ENCODE measurements at places on chromosomes 7 and 10.
A peak's percentile ranks its signal among the peaks of the same experiment; 100 is the strongest.

DNA sequence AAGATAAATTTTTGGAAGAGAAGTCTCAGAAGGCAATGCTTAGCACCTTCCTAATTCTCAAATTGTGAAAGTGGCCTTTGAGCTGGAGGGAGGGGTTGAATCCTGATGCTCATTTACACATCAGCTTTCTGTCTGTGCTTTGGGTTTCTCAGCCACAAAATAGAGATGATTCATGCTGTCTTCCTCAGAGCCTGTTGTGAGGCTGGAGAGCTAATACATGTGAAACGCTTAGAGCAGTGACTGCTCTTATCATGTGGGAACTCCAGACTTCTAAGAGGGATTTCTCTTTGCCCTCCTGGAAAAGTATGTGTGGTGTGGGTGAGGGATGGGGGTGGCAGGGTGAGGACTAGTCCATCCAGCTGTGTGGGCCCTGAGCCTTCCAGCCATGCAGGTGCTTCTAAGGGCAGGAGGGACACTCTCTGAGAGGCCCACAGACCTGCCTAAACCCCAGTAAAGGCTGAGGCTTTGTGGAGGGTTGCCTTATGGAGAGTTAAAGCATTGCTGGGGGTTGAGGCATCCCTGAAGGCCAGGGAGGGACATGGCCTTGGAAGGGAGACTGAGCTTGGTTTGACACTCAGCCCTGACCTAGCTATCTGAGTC is 4.8 kb upstream of the EVX1 start:
- DNase-seq: peak; percentile 19

DNA sequence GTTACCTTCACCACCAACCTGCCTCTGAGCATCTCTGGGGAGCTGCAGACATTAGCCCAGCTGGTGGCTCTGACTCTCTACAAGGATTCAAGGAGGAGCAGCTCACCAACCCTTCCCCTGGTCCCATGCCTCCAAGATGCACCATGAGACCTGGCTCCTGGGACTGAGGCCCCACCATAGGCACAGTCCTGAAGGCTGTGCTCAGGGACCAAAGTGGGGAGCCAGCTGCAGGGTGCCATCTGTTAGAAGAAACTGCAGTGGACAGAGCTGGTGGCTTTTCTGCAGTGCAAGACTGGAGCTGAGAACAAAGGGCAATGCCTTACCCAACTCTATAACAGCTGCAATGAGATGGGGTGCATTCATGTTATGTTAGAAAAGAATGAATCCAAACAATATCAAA is 581.6 kb downstream of the TCERG1L start:
- DNase-seq: no peak

DNA sequence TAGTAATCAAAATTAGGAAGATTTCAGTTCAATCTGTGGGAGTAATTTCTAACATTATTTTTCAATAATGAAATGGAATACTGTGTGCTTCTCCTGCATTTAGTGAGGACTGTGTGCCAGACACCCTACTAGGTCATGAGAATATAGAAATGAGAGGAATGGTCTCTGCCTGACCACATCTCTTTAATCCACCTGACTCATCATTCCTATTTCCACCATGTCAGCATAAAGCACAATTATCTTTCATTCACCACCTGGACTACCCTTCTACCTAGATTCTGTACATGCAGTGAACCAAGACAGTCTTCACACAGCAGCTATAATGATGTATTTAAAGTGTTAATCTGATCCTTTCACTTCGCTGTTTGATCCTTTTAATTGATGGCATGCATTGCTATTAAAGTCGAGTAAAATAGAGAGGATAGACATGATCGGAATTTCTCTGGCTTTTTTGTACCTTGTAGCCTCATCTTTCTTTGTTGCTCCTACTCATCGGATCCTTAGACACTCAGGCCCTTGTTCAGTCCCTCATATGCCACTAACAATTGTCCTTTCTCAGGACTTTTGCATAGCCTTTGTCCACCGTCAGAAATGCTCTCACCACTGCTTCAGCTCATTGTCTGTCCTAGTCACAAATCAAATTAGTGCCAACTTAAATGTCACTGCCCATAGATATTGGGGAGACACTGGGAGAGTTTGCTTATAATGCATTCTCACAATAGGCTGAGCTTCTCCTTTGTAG is 1037.1 kb downstream of the REEP3 start:
- DNase-seq: no peak

DNA sequence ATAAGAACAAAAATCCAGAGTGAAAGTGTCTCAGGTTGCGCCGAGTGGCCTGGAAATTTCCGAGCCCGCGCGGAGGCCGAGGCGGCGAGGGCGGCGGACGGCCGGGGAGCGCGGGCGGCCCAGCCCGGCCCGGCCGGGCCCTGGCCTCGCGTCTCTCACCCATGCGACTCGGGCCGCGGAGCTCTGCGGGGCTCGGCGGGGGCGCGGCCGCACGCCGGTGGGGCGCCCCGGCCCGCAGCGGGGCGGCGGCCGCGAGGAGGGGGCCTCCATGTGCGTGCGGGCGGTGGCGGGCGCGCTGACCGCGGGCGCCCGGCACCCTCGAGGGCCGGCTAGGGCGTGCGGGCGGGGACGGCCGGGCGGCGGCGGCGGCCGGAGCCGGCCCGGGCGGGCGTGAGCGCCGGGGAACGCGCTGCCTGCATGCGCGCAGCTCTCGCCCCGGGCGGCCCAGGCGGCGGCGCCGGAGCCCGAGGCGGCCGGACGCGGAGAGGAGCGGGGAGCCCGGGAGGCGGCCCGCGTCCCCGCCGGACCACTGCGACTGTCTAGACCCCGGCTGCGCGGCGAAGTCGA is 302 bp upstream of the EN2 start:
- no peak for DNase-seq

DNA sequence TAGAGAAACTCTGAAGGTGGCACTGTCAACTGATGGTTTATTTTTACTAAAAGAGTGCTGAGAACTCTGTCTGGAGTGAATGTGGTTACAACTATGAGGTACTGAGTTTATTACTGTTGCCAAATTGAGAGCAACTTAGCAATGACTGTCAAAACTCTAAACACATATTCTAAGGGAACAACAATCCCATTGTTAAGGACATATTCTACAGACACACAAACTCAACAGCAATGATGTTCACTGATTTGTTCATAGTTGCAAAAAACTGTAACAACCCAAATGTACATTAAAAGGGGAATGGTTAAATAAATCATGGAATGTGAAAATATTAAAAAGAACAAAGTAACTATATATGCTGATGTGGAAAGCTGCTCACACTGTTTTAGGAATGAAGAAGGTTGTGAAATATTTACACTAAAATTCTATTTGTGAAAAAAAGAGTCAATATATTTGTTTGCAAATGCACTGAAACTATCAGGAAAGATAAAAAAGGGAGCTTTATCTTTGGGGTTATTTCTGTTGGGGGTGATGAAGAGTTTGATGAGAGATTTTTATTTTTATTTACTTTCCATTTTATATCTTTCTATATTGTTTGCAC is 12.9 kb downstream of the PON2 start:
- DNase-seq: peak; percentile 19

DNA sequence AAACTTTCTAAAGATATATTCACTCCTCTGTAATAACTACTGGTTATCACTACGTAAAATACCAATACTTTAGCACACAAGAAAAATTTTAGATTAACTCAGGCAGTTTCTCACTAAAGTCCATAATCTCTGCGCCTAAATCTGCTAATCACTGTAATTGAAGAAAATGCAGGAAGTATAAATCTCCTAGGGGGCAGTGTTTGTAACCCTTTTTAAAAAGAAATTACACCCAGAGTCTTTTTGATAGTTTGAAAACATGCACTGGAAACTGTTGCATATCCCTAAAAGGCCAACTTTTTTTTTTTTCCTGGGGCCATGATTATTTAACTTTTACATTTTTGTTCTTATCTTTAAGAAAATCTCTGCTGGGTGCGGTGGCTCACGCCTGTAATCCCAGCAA is 209.6 kb downstream of the KIAA1217 start:
- DNase-seq: peak; percentile 3

- DNase-seq: peak; percentile 18
Measured at GRCh38 chr10:52951824-52952223, 179.2 kb upstream of the MBL2 start.

DNA sequence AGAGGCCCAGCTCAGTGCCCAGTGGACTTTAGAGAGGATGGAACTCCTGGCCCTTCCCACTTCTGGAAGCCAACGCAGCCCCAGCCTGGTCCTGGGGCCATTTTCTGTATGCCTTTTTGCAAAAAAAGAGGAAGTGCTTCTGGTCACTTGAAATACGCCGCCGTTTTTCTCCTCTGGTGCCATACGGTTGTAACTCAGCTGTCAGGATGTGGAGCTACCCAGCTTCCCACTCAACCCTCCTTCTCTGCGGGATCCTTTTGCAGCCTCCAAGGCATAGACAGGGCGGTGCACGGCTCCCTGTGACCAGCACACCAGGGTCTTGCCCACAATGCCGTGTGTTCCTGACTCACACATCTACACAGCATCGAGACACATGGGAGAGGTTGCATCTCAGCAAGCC is 369.6 kb downstream of the TCERG1L start:
- no peak for DNase-seq

DNA sequence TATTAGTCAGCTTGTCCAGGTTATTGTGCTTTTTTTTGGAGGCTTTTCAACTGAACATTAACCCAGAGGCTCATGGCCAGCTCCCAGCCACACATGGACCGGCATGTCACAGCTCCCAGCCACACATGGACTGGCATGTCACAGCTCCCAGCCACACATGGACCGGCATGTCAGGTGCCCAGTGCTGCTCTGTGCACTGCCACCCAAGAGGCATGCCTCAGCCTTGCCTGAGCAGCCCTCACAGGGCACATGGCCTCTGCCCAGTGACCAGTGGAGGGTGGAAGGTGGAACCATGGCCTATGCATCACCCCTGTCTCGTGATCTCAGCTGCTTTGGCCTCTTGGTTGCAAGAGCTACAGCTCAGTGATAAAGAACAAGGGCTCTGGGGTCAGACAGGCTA is 119.8 kb downstream of the OAT start:
- no peak for DNase-seq

- DNase-seq: no peak
Measured at GRCh38 chr7:25139536-25139935, 14.5 kb upstream of the CYCS start.

DNA sequence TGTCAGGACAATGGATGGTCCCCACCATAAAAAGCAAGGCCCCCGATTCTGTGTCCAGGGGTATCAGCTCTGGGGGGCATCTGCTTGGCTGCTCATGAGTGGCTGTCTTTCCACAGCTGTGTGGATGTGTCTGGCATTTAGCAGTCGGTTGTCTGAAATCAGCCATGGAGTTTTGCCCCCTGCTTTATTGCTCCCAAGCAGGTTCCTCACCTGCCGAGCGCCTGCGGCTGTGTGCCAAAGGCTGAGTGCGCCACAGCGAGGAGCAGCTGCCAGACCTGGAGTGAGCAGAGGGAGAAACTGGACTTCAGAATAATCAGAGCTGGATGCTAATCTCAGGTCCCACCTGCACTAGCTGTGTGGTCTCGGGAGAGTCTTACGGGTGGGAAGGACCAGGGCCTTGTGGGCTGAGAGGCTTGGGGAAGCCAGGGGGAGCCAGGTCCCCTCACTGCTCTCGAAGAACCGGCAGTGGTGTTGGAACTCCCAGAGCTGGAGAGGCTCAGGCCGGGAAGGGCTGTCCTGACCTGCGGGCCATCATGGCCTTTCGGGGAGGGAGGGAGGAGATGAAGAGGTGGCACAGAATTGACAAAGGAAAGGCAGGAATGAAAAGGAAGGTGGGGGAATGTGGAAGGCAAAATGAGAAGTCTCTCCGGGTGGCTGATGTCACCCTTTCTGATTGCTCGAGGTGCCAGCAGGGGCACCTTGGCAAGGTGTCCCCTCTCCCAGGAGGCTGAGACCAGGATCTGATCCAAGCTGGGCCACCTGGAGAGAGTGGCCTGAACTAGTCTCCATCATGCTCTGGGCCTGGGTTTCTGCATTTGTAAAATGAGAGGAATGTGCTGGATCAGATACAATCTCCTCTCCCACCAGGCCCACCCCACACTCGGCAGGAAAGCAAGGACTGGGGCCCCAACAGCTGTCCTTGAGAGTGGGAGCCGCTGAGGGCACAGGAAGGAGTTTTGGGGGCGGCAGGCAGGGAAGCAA is 30.2 kb upstream of the LEP start:
- DNase-seq: no peak

DNA sequence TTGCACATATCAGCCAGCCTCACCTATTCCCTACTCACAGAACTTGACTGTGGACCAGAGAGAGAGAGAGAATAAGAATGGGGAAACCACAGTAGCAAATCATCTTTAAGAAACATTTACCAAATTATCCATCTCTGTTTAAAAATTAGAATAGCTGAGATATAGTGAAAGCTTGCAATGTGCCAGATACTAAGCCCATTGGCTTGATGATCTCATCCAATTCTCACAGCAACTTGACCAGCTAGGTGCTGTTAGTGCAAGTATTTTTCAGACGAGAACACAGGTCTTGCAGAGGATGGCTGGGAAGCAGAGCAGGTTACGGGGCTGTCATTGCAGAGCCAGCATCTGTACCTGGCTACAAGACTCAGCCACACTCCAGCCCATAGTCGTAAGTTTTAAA is 50.9 kb downstream of the KLF6 start:
- no peak for DNase-seq

Data from cardiac fibroblast (primary cell).